HAP-1 (cell line): ENCODE measurements at places on chromosomes 13 and 19.

GRCh38 chr13:44084146-44084545, 204.4 kb downstream of the LACC1 start:
- no peak for DNase-seq

GRCh38 chr19:6267552-6268381, 12.0 kb downstream of the MLLT1 start:
- no peak for DNase-seq

DNA sequence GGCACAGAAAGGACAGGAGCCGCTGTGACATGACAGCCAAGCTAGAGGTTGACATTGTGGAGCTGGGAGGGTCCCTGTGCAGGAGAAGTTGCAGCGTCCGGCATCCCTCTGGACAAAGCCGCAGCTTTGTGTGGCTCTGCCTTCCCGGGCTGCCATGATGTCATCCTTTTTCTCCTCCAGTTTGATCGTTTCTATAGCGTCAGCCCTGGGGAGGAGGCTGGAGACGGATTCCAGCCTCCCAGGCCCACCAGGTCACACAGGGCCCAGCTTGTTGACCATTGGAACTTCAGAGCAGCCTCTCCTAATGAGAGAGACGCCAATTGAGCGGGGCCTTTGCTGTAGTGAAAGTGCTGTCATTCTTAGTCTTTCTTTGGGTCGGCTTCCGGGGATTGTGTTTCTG, 3.8 kb upstream of the KCNJ14 start:
- no peak for DNase-seq

DNA sequence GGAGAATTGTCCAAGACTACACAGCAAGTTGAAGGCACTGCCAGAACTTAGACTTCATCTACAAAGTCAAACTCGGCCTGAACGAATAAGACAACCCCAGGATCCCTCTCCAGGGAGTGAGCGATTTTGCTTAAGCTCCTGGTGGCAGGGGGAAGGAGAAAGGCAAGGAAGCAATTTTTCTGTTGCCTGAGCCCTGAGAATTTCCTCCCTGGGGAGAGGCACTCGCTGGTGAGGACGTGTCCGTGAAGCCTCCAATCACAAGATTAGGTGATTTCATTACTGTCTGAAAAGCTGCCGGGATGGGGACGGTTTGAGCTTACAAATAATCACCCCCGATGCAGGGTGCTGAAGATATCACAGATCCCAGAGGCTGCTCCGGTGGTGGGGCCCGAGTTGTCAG, 45.6 kb downstream of the TINCR start:
- DNase-seq, result no peak

GRCh38 chr13:112821340-112822055, 131.7 kb downstream of the ATP11A start:
- DNase-seq, result no peak

GRCh38 chr19:15194938-15195337, 5.9 kb downstream of the NOTCH3 start:
- DNase-seq, result no peak
